ENCODE measurements at places on chromosomes 13 and 19.

DNA sequence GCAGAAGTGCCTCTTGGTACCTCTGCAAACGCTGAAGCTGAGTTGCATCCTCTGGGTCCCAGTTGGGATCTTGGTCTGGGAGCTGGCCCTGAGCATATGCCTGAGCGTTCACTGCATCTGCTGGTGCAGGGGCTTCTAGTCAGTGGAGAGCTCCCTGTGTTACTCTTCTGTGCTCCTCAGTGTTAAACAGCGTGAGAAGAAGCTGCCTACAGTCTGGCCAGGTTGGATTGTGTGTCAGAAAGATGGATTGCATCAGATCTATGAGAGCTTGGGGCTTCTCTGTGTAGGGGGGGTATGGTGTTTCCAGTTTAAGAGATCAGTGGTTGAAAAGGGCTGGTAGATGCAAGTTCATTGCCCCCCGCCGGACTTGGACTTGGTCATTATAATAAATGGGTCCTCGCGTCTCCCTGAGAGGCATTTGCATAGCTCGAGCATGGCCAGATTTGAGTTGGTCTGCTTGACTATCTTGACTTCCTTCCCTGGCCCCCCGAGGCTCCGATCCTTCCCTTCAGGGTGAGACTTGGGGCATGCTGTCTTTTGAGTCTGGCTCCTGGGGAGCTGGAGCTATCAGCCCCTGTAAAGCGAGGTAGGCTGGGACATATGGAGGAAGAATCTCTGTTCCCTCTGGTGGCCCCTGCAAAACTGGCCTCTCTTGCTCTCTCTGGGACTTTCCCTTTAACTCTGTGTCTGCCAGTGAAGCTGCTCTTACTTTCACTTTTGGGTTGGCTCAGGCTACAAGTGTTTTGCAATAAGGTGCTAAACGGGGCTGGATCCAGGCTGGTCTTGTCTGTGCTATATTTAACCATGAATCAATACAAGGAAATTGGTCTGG is 52.9 kb downstream of the OR10H4 start:
- no peak for DNase-seq

DNA sequence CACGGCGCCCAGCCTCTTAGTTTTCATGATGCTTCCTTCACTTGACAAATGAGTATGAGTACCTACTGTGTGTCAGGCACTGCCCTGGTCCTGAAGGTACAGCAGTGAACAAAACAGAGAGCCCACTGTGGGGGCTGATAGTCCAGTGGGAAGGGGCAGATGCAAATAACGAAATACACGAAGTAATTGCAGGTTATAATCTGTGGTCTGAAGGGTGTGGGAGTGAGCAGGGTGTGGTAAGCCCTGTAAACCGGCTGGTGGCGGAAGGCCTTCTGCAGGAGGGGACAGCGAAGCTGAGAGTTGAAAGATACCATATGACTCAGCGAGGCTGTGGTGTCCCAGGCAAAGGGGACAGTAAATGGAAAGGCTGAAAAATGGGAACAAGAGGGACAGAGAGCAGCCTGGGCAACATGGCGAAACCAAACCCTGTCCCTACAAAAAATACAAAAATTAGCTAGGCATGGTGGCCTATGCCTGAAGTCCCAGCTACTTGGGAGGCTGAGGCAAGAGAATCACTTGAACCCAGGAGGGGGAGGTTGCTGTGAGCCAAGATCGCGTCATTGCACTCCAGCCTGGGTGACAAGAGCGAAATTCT is 60.5 kb downstream of the MAP4K1 start:
- peak; percentile 87 for DNase-seq

DNA sequence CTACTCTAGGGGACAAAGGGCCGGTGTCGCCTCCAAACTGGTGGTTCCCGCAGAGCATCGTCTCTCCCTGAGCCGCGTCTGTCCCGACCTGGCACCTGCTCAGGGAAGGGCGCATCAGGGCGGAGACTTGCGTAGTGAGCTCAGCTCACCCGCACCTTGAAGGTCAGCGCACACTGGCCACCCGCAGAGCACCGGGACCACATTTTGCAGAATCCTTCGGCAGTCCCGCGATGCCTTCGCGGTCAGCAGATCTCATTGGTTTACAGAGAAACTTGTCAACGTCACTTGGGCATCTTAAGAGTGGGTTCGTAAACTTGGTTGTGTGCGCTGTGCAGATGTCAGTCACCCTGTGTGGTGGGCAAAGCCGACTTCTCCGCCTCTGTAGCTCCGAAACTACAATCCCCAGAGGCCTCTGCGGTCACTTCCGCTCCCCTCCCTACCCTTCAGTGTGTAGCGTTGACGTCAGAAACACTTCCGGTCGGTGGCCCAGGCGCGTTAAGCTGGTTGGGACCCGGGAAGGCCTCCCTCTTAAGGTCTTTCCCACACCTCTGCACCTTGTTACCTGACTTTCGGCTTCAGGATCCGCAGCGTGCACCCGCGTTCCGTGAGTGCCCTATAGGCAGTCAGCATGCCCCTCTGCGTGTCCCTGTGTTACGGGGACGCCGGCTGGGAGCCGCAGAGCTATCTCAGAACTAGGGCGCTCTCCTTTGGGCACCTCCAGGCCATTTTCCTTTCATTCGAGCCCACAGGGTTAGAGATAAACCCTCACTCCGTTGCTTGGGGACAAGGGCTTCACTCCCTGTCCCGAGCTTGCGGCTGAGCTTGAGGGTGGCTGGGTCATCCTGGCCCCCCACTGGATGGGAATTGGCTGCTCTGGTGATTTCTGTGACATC is 36.5 kb upstream of the ZNF527 start:
- no peak for DNase-seq

GRCh38 chr13:29578300-29579085 is 17.0 kb downstream of the SLC7A1 start:
- no peak for DNase-seq

GRCh38 chr13:31970231-31970930 is 61.2 kb upstream of the FRY start:
- DNase-seq, result no peak

DNA sequence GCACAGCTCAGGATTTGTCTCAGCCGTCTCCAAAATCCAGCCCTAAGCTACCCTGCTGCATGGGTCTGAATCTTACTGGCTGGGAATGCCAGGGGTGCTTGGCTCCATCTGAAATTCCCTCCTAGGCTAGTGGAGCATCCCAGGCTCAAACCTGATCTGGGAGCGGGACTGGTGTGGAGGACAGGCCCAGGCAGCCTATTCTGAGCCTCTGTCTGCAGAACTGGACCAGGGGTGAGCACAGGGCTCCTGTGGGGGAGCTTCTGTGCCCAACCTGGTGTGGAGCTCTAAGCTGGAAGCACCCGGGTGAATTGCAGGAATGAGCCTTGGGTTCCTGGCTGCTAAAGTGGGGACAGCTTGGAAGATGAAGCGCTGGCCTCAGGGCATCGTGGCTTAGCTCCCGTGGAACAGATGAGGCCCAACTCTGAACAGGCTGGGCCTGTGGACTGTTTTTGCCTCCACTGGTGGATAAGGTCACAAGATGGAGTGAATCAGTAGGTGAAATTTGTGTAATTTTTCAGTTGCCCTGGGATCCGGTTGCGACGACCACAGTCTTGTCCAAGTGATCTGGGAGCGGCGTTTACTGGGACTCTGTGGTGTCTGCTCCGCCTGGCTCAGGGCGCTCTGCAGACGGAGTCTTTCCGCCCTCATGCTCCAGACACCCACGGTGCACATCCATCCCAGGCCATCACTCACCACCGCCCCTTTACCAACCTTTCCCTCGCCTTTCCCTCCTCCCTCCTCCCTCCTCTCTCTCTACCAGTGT is 79.5 kb downstream of the TEX29 start:
- DNase-seq, result no peak

DNA sequence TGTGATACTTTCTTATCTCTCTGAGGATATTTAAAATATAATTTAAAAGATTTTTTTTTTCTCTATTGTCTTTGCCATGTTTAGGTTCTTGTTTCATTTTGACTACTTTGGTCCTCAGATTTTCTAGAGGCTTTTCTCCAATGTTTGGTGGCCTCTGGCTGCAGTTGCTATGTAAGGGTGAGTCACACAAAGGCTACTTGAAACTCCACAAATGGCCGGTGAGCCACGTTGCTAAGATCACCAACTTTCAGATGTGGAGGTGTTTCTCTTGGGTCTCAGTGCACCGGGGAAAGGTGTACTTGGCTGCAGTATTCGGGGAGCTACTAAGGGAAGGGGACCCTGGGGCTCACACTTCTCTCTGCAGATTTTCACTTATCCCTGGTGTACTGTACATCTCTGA is 248.1 kb downstream of the HS6ST3 start:
- no peak for DNase-seq

GRCh38 chr13:74136084-74136658 is 2.0 kb upstream of the KLF12 start:
- DNase-seq, result peak; percentile 40

GRCh38 chr19:37695144-37695899 is 24.2 kb downstream of the ZNF607 start:
- DNase-seq, result no peak

DNA sequence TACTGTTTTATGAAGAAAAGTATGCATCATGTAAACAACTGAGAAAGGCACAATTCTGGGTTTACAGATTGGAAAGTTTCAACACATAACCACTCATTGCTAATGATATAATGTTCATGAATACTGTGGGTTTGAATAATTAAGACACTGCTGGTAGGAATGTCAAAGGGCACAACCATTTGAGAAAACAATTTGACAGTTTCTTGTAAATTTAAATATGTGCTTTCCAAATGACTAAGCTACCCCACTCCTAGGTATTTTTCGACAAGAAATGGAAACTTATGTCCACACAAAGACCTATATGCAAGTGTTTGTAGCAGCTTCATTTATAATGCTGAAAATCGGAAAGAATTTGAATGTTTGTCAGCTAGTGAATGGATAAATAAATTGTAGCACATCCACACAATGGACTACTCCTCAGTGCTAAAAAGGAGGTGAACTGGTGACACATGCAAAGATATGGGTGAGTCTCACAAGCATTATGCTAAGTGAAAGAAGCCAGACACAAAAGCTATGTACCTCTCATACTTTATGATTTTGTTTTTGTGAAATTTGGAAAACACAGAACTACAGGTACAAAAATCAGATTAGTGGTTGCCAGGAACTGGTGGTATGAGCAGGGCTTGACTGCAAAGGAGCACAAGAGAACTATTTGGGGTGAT is 44.8 kb upstream of the FLT1 start:
- DNase-seq, result no peak

DNA sequence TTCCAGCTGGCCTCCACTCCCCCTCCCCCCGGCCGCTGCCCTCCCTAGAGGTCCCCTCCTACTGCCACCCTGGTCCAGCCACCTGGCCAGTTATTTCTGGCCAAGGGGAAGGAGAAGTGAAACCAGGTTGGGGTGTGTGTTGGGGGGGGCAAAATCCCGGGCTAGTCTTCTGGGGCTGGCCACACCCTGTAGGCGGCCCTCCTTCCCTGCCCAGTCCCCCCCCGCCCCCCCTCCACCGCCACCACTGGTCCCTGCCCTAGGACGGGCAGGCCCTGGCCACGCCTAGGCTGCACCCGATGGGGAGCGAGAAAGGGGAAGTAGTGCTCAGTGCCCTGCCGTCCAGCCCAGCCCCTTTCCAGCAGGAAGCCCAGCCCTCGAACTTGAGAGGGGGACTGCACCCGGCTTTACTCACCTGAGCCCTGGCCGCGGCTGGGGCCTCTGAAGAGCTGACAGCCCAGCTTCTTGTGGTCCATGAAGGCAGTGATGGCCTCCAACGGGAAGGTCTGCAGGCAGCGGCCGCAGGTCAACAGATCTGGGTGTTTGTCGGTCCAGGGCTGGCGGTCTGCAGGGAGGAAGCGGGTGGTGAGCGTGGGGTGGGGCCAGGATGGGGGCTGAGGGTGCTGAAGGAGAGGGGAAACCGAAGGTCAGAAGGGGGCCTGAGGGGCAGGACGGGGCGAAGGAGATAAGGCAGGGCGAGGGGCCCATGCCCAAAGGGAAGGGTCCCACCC is 813 bp downstream of the ZNF296 start:
- peak; percentile 91 for DNase-seq

- no peak for DNase-seq
Measured at GRCh38 chr19:40642757-40643305, 41.7 kb downstream of the LTBP4 start.

- DNase-seq, result no peak
Measured at GRCh38 chr19:34459614-34460013, 21.9 kb upstream of the WTIP start.

- DNase-seq, result no peak
Measured at GRCh38 chr19:47155148-47155547, 24.5 kb downstream of the SAE1 start.

GRCh38 chr13:31124204-31124603 is 37.5 kb downstream of the HSPH1 start:
- no peak for DNase-seq

DNA sequence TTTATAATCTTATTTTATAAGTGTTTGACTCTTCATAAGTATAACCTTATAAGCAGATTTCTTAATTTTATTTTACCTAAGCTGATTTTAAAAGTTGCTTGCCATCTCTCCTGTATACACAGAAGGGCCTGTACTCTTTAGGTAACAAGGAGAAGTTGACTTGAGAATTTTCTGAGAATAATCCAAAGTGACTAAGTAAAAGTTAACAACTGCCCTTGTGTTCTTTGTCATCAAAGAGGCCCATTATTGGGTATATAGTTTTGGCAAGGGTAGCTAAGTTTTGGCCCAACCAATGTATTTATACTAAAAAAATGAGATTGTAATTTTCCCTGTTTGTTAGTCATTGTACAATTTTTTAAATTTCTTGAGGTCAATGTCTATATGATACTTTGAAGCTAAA is 3.2 kb downstream of the LCP1 start:
- DNase-seq, result no peak

DNA sequence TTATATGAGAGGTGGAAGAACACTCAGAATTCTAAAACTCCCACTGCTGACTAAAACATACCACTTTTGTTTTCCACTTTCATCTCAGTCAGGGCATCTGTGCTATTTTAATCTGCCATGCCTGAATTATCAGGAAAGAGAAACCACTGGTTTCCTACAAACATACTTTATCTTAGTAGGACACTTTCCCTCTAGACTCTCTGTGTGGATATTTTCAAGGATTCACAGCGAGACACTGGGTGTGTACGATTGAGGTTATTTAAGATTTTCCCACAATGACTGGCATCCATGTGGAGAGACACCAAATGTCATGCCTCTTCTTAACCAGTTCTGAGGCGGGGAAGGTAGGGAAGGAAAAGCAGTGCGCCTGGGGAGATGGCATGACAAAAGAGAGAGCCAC is 212.2 kb downstream of the ENOX1 start:
- no peak for DNase-seq

DNA sequence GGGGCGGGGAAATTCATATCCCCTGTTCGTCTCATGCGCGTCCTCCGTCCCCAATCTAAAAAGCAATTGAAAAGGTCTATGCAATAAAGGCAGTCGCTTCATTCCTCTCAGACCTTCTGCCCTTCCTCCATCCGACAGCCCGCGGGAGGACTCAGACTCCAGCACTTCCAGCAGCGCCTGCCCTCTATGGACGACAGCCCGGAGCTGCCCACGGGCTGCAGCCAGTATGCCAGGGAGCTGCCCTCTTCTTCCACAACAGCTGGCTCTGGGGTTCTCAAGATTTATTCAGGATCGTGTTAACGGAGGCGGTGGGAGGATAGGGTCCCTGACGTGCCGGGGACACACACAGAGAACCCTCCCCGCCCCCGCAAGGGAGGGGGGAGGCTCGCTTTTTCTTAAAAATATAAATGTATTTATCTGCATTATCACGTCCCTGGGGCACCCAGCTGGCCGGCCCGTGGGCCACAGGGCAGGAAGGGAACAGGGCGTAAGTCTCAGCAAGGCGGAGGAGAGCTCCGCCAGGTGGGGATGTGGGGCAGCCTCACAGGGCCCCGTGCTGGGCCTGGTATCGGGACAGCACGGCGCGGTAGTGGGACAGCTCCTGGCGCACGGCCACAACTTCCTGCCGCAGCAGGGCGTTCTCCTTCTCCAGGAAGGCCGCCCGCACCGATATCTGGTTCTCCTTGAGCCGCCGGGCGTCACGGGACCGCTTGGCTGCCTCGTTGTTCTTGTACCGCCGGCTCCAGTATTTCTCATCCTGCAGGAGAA is 6.7 kb downstream of the DBP start:
- peak; percentile 64 for DNase-seq
